ENCODE measurements at places on chromosomes 4 and X. TPM values are rescaled to one million over a fixed set of nuclear protein-coding genes. Genes with fewer than 3 reads are reported as not detected.
A peak's percentile ranks its signal among the peaks of the same experiment; 100 is the strongest.

Gene FGFBP1
- total RNA-seq, result not detected

DNA sequence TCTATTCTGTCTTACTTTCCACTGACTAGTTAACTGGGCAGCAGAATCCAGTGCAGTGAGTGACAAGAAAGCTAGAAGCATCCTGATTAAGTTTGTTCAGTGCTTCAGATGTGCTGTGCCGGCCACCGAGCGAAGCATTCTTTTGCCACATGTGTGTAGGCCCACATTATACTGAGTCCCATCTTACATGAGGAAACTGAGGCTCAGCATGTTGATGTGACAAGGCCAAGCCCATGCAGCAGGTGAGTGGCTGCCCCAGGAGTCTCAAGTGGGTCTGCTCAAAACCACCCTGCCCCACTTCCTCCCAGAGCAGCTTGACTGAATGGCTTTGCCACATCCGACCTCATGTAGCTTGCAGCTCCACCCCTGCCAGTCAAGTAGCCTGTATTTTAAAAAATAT lies 50.5 kb downstream of the RHOH start:
- H3K27me3 ChIP-seq, result no peaks in the 10 kb centered on the region
- peak overlapping the region; percentile 84 for H3K27ac ChIP-seq
- peaks cover 83% of the 10 kb centered on the region for H3K4me1 ChIP-seq
- DNase-seq, result peak; percentile 61
- peaks cover 49% of the 10 kb centered on the region for H3K36me3 ChIP-seq
- H3K4me3 ChIP-seq, result no peak overlapping the region

DNA sequence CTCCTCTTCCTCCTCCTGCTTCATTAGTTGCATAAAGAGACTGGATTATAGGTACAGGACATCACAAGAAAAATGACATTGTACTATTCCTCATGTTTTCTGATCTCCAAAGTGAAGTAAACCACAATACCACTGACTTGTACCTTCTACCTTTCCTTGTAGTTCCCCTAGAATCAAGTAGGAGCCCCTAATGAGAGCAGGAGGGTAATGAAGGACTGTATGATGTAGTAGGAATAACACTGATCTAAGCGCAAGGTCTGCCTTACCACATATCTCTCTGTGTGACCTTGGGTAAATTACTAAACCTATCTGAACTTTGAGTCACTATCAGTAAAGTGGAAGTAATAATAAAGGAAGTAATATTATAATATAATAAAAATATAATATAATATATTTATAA lies 3.6 kb downstream of the VSIG4 start:
- no peaks in the 10 kb centered on the region for H3K36me3 ChIP-seq
- DNase-seq, result no peak
- H3K4me3 ChIP-seq, result no peak overlapping the region
- no peak overlapping the region for H3K27ac ChIP-seq
- no peaks in the 10 kb centered on the region for H3K4me1 ChIP-seq

- no peaks in the 10 kb centered on the region for H3K27me3 ChIP-seq
- H3K36me3 ChIP-seq, result no peaks in the 10 kb centered on the region
- H3K27ac ChIP-seq, result no peak overlapping the region
- DNase-seq, result no peak
- no peaks in the 10 kb centered on the region for H3K4me1 ChIP-seq
Measured at GRCh38 chrX:38124000-38124399, 96.7 kb downstream of the SRPX start.

Gene VEGFD
- total RNA-seq, result not detected

Gene P2RY8
- total RNA-seq, result 30.2 TPM

Gene NPY1R
- total RNA-seq, result not detected

- H3K4me3 ChIP-seq, result no peak overlapping the region
- no peaks in the 10 kb centered on the region for H3K4me1 ChIP-seq
- no peak overlapping the region for H3K27ac ChIP-seq
Measured at GRCh38 chrX:77162777-77163176, 284.4 kb upstream of the FGF16 start.

Gene CORIN
- total RNA-seq, result 0.56 TPM

GRCh38 chr4:186854256-186854655 lies 130.6 kb upstream of the FAT1 start:
- H3K4me1 ChIP-seq, result no peaks in the 10 kb centered on the region
- no peaks in the 10 kb centered on the region for H3K36me3 ChIP-seq
- H3K27ac ChIP-seq, result no peak overlapping the region
- no peak overlapping the region for H3K4me3 ChIP-seq
- H3K27me3 ChIP-seq, result no peaks in the 10 kb centered on the region

- no peaks in the 10 kb centered on the region for H3K36me3 ChIP-seq
- no peak overlapping the region for H3K4me3 ChIP-seq
- DNase-seq, result no peak
- no peaks in the 10 kb centered on the region for H3K4me1 ChIP-seq
- H3K27ac ChIP-seq, result no peak overlapping the region
- peaks cover 12% of the 10 kb centered on the region for H3K27me3 ChIP-seq
Measured at GRCh38 chr4:145452447-145453162, 29.0 kb upstream of the SMAD1 start.

GRCh38 chrX:69177511-69178162 lies 12.4 kb upstream of the PJA1 start:
- H3K36me3 ChIP-seq, result no peaks in the 10 kb centered on the region
- no peak overlapping the region for H3K27ac ChIP-seq
- H3K27me3 ChIP-seq, result no peaks in the 10 kb centered on the region
- no peak for DNase-seq
- no peak overlapping the region for H3K4me3 ChIP-seq
- H3K4me1 ChIP-seq, result no peaks in the 10 kb centered on the region

- no peaks in the 10 kb centered on the region for H3K36me3 ChIP-seq
- H3K4me1 ChIP-seq, result peaks cover 19% of the 10 kb centered on the region
- no peaks in the 10 kb centered on the region for H3K27me3 ChIP-seq
- DNase-seq, result no peak
- no peak overlapping the region for H3K27ac ChIP-seq
- no peak overlapping the region for H3K4me3 ChIP-seq
Measured at GRCh38 chrX:15674514-15674840, 9.9 kb upstream of the CLTRN start.

Gene GAB1
- 0.34 TPM for total RNA-seq

DNA sequence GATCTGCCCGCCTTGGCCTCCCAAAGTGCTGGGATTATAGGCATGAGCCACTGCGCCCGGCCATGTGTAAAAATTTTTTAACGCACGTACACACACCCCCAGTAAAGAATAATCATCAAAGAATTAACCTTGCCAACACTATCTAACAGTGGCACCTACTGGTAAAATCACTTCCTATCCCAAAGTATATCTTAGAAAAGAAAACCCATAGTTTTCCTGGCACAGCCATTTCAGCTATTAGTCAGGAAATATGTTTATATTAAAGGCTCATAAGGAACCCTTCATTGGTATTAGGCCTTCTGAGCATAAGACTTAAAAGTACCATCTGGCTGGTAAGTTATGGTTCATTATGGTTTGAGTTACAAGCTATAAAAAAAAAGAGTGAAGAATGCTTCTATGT lies 14.1 kb downstream of the S100G start:
- no peak for DNase-seq
- H3K27me3 ChIP-seq, result no peaks in the 10 kb centered on the region
- H3K4me1 ChIP-seq, result no peaks in the 10 kb centered on the region
- H3K27ac ChIP-seq, result no peak overlapping the region
- peaks cover 3% of the 10 kb centered on the region for H3K36me3 ChIP-seq

Gene S100P
- 19.3 TPM for total RNA-seq

GRCh38 chrX:136665258-136665900 lies 17.4 kb downstream of the CD40LG start:
- peaks cover 84% of the 10 kb centered on the region for H3K4me1 ChIP-seq
- peaks cover 54% of the 10 kb centered on the region for H3K36me3 ChIP-seq
- no peak for DNase-seq
- H3K27me3 ChIP-seq, result no peaks in the 10 kb centered on the region

DNA sequence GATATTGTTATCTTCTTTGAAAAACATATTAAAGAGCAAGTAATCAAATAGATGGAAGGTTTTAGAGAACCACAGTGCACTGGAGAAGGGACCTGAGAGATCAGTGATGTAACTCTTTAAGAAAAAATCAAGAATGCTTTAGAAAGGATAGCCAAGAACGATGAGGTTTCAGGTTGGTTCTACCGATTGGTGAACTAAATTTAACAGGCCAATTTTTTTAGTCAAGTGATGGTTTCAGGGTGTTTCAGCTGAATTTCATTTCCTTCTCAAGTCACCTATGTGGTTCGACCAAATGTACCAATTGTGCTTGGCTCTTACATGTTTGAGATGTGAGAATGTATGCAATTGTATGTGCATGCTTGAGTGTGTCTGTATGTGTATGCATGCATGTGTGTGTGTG lies 26.5 kb downstream of the HS3ST1 start:
- no peak overlapping the region for H3K4me3 ChIP-seq
- DNase-seq, result no peak
- H3K27ac ChIP-seq, result no peak overlapping the region
- H3K27me3 ChIP-seq, result no peaks in the 10 kb centered on the region
- H3K36me3 ChIP-seq, result no peaks in the 10 kb centered on the region

- H3K4me1 ChIP-seq, result peaks cover 32% of the 10 kb centered on the region
- H3K27me3 ChIP-seq, result peaks cover 1% of the 10 kb centered on the region
- peak; percentile 48 for DNase-seq
- no peak overlapping the region for H3K4me3 ChIP-seq
- H3K27ac ChIP-seq, result no peak overlapping the region
- no peaks in the 10 kb centered on the region for H3K36me3 ChIP-seq
Measured at GRCh38 chr4:15423285-15423711, 4.5 kb upstream of the C1QTNF7 start.

Gene RNF212
- total RNA-seq, result 0.87 TPM

DNA sequence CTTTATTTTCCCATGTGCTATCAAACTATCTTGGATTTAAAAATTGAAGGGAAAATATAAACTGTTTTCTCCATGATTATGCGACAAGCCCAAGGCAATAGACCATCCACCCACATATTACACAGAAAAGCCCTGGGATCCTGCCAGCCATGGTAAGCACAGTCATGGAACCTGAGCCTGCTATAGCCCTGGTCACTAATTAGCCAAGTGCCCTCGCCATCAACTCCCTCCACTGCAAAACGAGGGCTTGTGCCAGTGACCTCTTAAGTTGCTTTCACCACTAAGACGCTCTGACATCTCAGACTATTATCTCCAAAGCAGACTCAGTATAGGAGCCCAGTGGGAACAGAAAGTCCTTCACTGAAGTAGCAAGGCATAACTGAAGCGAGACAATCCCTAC lies 69.2 kb downstream of the NLGN4X start:
- H3K4me3 ChIP-seq, result no peak overlapping the region
- no peak for DNase-seq
- no peaks in the 10 kb centered on the region for H3K36me3 ChIP-seq
- H3K27ac ChIP-seq, result no peak overlapping the region

Gene RAB33A
- total RNA-seq, result 29.6 TPM

DNA sequence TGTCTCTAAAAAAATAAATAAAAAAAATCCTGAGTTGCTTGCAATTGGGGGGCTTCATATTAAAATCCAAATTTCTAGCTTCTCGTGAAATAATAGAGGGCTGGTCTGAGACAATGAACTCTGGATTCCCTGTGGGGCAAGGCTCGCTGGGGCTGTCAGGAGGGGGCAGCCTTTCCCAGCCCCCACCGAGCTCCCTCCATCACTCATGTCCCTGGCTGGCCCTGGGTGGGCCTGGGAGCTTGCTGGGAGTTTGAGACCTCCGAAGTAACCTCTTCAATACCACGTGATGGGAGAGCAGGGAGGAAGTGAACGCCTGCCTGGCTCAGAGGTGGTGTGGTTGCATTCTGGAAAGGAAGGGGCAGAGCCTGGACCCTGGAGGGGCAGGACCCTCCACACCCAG lies 54.0 kb upstream of the AFAP1 start:
- H3K4me3 ChIP-seq, result no peak overlapping the region
- no peak overlapping the region for H3K27ac ChIP-seq
- DNase-seq, result no peak
- no peaks in the 10 kb centered on the region for H3K27me3 ChIP-seq

- DNase-seq, result no peak
- no peaks in the 10 kb centered on the region for H3K4me1 ChIP-seq
- no peaks in the 10 kb centered on the region for H3K27me3 ChIP-seq
- no peak overlapping the region for H3K27ac ChIP-seq
- no peaks in the 10 kb centered on the region for H3K36me3 ChIP-seq
Measured at GRCh38 chr4:17142232-17142711, 243.8 kb upstream of the LDB2 start.

DNA sequence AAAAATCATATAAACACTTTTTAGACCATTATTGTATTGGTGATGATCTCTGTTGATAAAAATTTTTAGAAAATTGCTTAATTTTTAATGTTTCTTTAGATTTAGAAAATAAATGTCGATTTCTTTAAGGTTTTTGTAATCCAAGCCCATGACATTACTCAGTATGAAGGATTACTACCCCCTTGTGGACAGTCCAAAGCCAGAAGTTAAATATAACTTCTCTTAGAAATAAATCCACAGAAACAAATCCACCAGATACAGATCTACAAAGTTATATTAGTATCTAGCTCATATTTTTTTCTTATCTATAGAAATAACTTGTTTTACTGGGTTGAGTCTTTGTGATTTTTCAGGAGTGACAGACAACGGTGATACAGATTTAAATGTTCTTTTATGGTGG lies 18.9 kb downstream of the TIFA start:
- H3K27ac ChIP-seq, result no peak overlapping the region
- H3K4me3 ChIP-seq, result no peak overlapping the region
- peaks cover 29% of the 10 kb centered on the region for H3K4me1 ChIP-seq
- no peak for DNase-seq
- peaks cover 4% of the 10 kb centered on the region for H3K36me3 ChIP-seq

Gene DIPK2B
- total RNA-seq, result not detected

DNA sequence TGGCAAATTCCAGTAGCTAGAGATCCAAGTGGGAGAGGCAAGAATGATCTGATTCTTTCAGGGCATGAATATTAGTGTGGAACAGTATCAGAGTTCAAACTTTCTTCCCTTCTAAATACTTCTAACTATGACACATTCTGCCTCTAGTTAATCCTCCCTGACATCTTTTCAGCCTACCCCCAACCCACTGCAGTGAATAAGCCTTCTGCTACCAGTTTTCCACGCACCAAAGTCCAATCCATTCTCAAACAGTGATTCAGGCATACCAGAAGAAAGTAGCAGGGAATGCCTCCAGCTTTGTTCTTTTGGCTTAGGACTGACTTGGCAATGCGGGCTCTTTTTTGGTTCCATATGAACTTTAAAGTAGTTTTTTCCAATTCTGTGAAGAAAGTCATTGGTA lies 155.4 kb upstream of the FTHL17 start:
- H3K4me3 ChIP-seq, result no peak overlapping the region
- DNase-seq, result no peak
- no peak overlapping the region for H3K27ac ChIP-seq
- no peaks in the 10 kb centered on the region for H3K4me1 ChIP-seq

DNA sequence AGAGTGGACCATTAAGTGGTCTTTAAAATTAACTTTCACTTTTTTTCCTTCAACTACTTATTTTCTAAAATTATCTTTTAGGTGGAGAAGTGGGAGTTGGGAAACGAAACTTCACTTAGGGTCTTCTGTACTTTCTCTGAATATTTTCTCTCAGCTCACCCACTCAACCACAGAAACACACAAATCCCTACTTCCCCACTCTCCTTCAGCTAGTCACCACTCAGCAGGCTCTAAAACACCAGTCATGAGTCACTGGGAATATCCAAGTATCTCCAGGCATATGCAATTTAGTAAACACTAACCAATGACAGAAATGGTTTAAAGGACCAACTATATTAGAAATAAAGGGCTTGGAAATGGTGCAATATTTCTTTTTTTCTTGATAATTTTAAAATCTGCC lies 153.0 kb upstream of the RPS6KA6 start:
- H3K4me1 ChIP-seq, result no peaks in the 10 kb centered on the region
- DNase-seq, result no peak
- no peak overlapping the region for H3K27ac ChIP-seq
- H3K27me3 ChIP-seq, result no peaks in the 10 kb centered on the region
- no peaks in the 10 kb centered on the region for H3K36me3 ChIP-seq

Gene GAGE12J
- total RNA-seq, result not detected

Gene MAGEB1
- not detected for total RNA-seq
